ENCODE measurements at places on chromosomes 13 and 19.
A peak's percentile ranks its signal among the peaks of the same experiment; 100 is the strongest.

DNA sequence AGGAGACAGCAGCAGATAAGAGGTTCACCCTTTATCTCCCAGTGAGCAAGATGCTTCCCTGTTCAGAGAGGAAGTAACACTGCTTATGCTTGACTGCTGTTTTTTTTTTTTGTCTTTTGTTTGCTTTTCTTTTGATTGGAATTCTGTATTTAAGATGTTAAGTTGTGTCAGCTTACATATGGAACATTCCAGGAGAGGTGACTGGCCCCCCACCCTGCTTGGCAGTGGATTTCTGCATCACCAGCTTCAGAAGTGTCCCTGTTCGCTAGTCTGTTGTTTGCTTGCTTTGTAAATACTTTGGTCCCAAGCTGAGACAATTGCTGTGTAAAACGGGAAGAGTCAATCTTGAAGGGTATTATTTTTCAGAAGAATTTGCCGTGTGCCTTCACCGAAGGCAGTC, 43.0 kb downstream of the IFT88 start:
- no peak for DNase-seq

GRCh38 chr19:16778796-16779411, 50.3 kb upstream of the SIN3B start:
- DNase-seq, result no peak

DNA sequence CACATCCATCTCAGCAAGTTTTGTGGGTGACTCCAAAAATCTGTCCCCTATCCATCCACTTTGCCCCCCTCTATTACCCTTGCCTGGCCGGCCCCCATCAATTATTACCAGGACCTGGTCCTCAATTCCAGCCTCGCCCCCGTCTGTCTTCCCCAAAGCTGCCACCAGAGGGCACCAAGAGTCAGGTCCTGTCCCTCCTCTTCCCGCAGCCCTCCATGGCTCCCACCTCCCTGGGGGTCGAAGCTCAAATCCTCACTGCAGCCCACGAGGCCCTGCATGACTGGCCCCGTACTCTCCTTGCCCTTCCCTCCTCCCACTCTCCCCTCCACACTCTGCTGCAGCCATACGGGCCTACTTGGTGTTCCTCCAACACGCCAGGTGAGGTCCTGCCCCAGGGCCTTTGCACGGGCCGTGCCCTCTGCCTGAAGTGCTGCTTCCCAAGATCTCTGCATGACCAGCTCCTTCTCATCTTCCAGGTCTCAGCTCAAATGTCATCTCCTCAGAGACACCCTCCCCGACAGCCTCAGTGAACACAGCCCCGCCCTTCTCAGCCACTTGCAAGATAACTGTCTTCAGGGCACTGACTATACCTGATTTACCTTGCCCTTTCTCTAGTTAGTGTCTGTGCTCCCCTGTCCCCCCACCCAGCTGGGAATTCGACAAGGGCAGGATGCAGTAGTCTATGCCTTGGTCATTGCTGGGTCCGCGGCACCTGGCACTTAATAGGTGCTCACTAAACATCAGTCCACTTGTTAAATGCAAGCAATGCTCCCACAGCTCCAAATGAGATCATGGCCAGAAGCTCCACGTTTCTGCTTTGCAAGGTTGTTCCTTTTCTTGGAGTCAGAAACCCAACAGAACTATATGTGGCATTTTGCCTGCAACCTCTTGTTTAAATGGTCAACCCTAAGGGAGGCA, 16.8 kb upstream of the SEMA6B start:
- DNase-seq, result peak; percentile 64

GRCh38 chr13:71214357-71214756, 652.6 kb downstream of the DACH1 start:
- DNase-seq, result no peak

DNA sequence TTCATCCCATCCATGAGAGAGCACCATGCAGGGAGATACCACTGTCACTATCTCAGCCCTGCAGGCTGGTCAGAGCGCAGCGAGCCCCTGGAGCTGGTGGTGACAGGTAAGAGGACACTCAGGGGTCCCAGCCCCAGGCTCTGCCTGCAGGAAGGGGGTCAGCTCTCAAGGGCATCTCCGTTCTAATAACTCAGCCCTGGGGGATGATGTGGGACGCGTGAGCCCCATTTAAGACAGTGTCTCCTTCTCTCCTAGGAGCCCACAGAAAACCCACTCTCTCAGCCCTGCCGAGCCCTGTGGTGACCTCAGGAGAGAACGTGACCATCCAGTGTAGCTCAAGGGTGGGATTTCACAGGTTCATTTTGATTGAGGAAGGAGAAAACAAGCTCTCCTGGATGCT, 15.5 kb upstream of the KIR3DL3 start:
- DNase-seq, result no peak

DNA sequence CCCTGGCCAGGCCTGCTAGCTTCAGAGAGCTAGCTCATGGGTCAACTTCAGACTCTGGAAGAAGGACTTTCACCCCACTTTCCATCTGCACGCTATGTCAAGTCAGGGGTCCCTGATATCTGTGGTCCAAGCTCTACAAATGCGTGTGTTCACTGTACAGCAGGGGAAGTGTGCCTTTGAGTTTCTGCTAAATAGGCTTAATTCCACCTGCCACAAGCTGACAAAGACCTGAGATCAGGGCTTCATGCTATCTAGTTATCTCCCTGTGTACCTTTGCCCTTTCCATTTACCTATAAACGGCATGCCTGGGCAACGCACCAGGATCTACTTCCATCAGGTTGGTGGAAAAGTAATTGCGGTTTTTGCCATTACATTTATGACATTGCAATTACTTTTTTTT, 10.7 kb upstream of the SULT2A1 start:
- DNase-seq, result no peak

GRCh38 chr19:42352301-42353259, 27.1 kb downstream of the MEGF8 start:
- DNase-seq, result no peak

DNA sequence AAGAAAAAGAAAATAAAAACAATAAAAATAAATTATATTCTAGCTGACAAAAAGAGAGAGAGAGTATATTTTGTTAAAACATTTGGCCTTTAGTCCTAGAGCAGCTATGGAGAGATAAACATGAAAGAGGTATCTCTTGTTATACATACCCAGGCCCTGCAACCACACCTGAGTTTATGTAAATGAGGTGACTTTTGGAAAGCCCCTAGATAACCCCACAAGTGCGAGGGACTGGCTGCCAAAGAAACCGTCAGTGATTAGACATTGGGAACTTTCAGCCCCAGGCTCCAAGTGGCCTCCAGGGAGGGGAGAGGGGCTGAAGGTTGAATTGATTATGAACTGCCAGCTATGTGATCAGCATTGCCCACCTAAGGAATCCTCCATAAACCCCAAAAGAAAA, 2.1 kb upstream of the NLRP7 start:
- no peak for DNase-seq

DNA sequence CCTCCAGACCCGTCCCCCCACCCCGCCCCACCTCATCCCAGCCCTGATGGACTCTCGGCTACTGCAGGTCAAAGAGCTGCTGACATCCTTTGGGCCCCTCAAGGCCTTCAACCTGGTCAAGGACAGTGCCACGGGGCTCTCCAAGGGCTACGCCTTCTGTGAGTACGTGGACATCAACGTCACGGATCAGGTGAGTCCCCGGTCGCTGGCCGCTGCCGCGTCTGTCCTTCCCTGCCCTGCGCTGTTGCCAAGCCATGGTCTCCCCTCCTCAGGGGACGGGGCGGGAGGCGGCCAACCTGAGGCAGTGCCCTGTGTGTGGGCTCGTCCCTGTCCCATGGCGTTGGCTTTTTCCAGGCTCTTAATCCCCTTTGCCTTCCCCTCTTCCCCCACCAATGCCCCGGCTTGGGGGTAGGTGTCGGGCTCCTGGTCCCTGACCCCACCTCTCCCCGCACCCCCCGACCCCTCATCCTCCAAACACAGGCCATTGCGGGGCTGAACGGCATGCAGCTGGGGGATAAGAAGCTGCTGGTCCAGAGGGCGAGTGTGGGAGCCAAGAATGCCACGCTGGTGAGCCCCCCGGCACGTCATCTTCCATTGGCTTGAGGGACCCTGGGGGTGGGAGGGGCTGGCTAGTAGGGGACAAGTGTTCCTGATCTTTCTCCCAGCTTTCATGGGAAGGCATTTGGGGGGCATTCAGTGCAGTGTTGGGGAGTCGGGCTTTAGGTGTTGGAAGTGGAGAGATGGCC, 6.2 kb upstream of the EPN1 start:
- no peak for DNase-seq

DNA sequence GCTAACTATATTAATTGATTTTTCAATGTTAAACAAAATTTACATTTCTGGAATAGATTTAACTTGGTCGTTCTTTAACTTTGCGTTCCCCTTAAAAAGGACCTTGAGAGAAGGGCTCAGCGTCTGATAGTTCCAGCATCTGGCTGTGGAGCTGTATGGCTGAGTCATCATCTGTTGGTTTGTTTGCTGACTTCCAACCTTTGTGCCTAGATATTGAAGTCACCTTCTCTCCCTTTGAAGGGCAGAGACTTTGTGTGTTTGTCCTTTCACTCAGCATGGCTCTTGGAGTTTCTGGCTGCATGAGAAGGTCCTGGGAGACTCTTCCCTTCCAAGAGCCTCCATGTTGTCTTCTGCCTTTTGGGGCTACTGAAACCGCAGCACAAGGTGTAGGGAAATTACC, 16.6 kb upstream of the IRS2 start:
- no peak for DNase-seq

GRCh38 chr13:25688536-25688935, 316.8 kb downstream of the ATP8A2 start:
- no peak for DNase-seq

DNA sequence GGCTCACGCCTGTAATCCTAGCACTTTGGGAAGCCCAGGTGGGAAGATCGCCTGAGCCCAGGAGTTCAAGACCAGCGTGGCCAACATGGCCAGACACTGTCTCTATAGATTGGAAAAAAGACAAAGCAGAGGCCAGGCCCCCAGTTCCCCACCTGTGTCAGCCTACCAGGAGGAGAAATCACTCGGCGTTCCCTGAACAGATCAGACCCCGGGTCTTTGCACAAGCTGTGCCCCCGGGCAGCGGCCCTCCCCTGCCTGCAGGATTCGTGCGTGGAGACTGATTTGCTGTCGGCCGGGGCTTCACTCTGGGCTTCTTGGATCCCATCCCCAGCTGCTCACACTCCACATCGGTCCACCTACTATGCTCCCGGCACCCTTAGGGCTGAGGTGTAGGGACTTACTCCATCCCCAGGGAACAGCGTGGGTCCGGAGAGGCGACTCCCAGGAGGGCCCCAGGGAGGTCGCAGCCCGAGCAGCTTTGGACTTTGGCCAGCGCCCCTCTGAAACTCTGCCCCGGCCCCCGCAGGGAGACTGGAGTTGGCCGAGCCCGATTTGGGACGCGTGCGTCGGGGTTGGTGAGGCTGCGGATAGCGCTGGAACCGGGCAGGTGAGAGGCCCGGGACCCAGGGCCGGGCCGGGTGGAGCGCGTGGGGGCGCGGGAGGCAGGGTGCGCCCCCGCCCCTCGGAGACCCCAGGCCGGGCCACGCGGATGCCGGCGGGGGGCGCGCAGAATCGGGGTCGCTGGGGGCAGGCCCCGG, 515 bp upstream of the EFNA2 start:
- DNase-seq, result no peak

DNA sequence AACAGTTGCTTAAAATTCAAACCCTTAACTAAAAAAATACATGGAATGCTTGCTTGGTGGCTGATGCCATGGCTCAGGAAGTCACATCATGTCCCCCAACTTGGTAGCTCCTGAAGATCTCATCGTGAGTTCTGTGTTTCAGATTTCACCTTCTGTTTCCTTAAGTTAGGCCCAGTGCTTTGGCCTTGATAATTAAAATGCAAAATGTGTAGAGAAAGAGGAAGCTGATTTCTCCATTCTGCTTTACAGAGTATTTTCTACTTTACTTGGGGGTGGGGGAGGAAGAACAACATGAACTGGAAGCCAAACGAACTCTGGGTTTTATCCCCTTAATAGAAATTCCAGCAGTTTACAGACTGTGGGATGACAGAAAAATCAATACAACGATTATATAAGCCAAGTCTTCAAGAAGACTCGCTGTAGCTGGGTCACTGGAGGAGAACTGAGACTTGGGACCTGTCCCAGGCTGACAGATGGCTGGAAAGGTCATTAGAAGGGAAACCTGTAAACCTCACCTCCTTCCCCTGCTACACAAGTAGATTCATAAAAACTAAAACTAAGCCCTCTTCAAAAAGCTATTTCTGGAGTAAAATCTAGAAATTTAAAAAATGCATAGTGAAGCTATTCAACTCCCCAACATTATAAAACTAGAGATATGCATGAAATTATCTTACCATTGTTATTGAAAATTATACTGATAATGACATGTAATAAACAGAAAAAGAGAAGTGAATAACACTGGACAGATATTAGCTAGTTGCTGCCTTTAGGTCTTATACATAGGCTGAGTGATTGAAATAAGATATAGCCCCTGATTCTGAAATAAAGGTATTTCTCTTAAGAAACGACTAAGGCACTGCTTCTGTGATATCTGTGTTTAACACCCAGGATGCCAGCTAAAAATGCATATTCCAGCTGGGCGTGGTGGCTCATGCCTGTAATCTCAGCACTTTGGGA, 22.1 kb upstream of the GGACT start:
- no peak for DNase-seq

GRCh38 chr19:46784262-46785053, 3.9 kb downstream of the SLC1A5 start:
- peak; percentile 35 for DNase-seq

GRCh38 chr19:566403-566802, 6.0 kb upstream of the BSG start:
- no peak for DNase-seq

DNA sequence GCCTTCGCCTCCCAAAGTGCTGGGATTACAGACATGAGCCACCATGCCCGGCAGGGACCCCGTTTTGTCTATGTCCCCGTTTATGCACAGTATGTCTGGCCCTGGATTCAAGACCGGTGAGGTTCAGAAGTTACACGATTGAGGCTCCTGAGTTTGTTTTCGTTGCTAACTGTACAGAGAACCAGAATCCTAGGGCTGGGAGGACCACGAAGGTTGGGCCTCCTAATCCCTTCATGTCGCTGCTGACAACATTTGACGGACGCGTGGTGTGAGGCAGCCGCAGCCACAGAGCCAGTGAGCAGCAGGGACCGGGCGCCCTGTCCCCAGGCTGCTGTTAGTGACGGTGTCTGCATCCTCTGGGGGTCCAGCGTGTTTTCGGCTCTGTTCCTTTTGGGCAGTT, 91.4 kb downstream of the ATP11A start:
- no peak for DNase-seq

DNA sequence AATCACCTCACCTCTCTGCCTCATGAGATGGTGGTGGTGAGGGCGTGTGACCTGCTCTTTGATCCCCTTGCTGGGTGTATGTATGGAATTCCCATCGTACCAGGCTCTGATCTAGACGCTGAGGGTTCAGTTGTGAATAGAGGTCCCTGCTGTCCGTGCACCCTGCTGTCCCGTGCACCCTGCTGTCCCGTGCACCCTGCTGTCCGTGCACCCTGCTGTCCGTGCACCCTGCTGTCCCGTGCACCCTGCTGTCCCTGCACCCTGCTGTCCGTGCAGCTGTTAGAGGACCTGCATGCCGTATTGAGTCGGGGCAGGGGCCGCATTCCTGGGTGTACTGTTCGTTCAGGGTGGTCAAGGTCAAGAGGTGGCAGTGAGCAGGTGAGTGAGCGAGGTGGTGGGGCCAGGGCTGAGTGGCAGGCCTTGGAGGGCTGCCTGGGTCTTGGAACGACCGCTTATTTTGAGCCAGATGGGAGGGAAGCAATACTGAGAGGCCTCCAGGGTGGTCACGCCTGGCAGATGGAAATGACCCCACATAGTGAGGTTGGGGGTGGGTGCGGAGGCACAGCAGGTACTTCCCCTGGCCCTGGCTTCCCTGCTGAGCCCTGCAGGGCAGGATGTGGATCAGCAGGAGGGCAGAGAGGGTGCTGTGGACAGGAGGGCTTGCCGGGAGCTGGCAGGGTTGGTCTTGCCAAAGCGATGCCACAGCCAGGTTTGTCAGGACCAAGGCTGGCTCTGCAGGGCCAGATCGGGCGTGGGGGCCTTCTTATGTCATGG, 4.6 kb upstream of the EPN1 start:
- no peak for DNase-seq

Measured in activated B cell treated with CpG ODN at 0.5 μM for 24 hours (primary cell).